ENCODE measurements at places on chromosomes 4 and X. TPM values are rescaled to one million over a fixed set of nuclear protein-coding genes. Genes with fewer than 3 reads are reported as not detected.
A peak's percentile ranks its signal among the peaks of the same experiment; 100 is the strongest.

DNA sequence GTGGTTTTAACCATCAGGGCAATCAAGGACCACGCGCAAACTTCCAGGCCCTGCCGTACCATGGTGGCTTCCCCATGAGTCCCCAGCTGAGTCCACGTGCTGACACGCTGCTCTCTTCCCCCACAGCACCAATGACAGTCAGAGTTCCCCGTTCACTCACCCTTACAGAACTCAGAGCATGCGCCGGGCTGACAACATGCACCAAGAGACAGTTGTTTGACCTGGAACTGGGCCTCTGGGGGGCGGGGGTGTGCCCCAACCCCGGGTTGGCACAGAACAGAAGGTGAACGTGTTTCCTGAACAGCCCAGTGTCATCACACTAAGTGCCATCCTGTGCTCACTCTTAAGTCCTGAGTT is 29.4 kb downstream of the IRF2 start:
- H3K4me3 ChIP-seq, result no peak overlapping the region
- peaks cover 31% of the 10 kb centered on the region for H3K4me1 ChIP-seq
- peaks cover 11% of the 10 kb centered on the region for H3K36me3 ChIP-seq
- no peaks in the 10 kb centered on the region for H3K27me3 ChIP-seq
- peak overlapping the region; percentile 25 for H3K27ac ChIP-seq
- DNase-seq, result peak; percentile 26

The SPATA18 gene
- 3.6 TPM for polyA plus RNA-seq

DNA sequence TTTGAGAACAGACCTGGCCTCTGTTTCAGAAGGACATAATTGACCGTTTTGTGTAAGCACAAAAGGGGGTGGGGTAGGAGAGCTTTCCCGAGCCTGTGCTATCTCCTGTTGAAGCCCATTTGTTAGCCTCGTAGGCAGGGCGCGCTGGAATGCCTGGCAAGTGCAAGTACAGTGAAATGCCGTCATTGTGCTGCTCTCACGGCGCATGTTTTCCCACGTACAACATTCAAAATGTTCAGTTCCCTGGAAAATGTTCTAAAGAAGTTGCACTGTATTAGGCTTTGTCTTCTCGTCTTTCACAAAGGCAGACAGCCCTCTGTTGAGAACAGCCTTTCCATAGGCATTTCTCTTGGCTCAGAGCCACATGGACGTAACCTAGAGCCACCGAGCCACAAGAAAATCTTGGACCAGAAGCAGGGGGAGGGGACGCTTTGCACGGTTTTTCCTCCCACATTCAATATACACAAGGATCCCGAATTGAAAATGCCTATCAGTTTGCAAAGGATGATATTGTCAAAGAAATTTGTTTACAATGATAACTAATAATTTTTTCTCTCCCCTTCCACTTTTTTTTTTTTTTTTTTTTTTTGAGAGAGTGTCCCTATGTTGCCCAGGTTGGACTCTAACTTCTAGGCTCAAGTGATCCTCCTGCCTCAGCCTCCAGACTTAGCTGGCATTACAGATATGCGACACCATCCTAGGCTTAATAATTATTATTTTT is 54.6 kb upstream of the RAPGEF2 start:
- H3K4me3 ChIP-seq, result no peak overlapping the region
- no peak overlapping the region for H3K27ac ChIP-seq
- H3K27me3 ChIP-seq, result no peaks in the 10 kb centered on the region

- no peak for DNase-seq
- no peak overlapping the region for H3K27ac ChIP-seq
- no peaks in the 10 kb centered on the region for H3K27me3 ChIP-seq
- H3K4me3 ChIP-seq, result no peak overlapping the region
- no peaks in the 10 kb centered on the region for H3K36me3 ChIP-seq
These were observed 13.2 kb downstream of the NEIL3 start for GRCh38 chr4:177322881-177323280.

The RAP2C gene
- polyA plus RNA-seq, result 25.2 TPM

GRCh38 chrX:47530049-47530448 is 31.0 kb upstream of the ARAF start:
- no peaks in the 10 kb centered on the region for H3K36me3 ChIP-seq
- H3K27ac ChIP-seq, result no peak overlapping the region
- H3K4me3 ChIP-seq, result no peak overlapping the region
- H3K4me1 ChIP-seq, result no peaks in the 10 kb centered on the region
- DNase-seq, result no peak

The METAP1 gene
- polyA plus RNA-seq, result 41.8 TPM

DNA sequence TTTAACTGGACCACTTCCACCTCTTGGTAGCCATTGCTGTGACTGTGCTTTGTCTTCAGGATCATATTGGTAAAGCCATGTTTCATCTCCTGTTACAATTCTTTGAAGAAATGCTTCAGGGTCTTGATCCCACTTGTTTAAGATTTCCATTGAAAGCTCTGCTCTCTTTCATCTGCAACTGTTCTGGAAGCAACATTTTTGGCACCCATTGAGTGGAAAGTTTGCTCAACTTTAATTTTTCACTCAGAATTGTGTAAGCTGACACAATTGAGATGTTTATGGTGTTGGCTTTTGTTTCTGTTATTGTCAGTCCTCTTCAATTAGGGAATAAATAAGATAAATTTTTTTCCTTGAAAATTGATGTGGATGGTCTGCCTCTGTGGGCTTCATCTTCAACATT is 237.4 kb downstream of the MAPK10 start:
- H3K36me3 ChIP-seq, result no peaks in the 10 kb centered on the region
- no peaks in the 10 kb centered on the region for H3K27me3 ChIP-seq
- no peaks in the 10 kb centered on the region for H3K4me1 ChIP-seq
- no peak overlapping the region for H3K27ac ChIP-seq
- DNase-seq, result no peak

DNA sequence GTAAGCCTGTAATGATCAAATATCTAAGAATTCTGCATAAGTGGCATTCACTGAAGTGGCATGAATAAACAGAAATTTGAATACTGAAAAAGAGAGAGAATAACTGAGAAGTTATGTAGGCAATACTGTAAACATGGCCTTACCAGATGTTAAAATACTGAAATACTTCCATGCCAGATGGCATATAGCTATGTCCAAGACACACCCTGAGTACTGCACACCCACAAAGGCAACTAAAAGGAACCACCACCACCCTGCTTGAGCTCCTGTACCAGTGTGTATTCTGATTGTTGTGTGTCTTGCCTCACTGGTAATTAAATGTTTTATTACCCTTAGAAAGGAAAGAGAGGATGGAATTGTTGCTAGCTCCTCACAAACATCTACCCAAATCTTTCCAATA is 192.1 kb downstream of the ADAMTS3 start:
- H3K4me1 ChIP-seq, result no peaks in the 10 kb centered on the region
- no peak overlapping the region for H3K4me3 ChIP-seq
- no peak overlapping the region for H3K27ac ChIP-seq
- H3K27me3 ChIP-seq, result no peaks in the 10 kb centered on the region
- DNase-seq, result no peak

DNA sequence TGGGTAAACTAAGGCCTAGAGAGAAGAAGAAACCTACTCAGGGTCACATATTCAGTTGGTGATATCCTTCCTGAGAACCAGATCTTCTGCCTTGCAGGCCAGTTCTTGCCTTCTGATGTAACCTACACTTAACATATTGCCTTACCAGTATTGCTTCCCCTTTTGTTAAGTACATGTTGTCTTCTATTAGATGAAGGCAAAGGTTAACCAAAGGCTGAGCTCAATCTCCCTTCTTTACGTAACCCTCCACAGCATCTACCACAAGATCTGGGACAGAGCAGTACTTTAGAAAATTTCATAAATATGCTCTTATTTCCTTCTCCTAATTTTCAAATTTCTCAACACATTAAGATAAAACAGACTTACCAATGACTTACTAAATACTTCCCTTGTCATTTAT is 474.4 kb downstream of the SH2D1A start:
- H3K27ac ChIP-seq, result no peak overlapping the region
- H3K27me3 ChIP-seq, result no peaks in the 10 kb centered on the region
- no peaks in the 10 kb centered on the region for H3K36me3 ChIP-seq
- no peaks in the 10 kb centered on the region for H3K4me1 ChIP-seq
- no peak overlapping the region for H3K4me3 ChIP-seq
- DNase-seq, result no peak

DNA sequence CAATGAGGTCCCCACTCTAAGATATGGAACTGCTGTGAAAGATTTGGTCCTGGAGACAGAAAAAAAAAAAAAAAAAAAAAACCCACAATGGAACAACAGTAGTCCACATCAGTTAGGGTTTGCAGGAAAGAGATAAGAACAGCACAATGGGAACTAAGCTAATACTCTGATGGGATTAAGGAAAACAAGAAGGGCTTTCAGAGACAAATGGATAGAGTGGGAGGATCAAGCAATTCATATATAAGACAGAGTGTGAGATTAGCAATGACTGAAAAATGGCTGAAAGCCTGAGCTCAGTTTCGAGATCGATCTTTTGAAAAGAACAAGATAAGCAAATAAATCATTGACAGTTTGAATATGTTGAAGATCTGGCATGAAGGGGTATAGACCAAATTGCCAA is 188.4 kb upstream of the TRPC5 start:
- H3K27me3 ChIP-seq, result no peaks in the 10 kb centered on the region
- no peaks in the 10 kb centered on the region for H3K36me3 ChIP-seq
- H3K4me1 ChIP-seq, result no peaks in the 10 kb centered on the region
- H3K4me3 ChIP-seq, result no peak overlapping the region
- no peak overlapping the region for H3K27ac ChIP-seq

DNA sequence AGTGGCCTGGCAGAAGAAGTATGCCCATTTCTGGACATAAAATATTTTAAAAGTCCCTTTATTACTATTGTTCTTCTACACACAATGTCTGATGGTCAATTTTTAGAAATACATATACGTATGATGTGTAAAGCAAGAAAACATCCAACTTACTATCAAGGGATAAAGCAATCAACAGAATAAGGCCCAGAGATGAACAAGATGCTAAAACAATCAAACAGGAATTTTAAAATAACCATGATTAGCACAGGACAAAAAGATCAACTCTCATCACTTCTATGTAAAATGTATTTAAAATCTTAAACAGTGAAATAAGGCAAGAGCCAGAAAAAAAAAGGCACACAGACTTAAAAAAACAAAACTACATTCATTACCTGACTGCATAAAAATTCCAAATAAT is 60.9 kb downstream of the MTNR1A start:
- DNase-seq, result no peak
- H3K4me3 ChIP-seq, result no peak overlapping the region
- no peaks in the 10 kb centered on the region for H3K4me1 ChIP-seq
- no peaks in the 10 kb centered on the region for H3K27me3 ChIP-seq

- no peak overlapping the region for H3K4me3 ChIP-seq
- no peak overlapping the region for H3K27ac ChIP-seq
- DNase-seq, result no peak
- no peaks in the 10 kb centered on the region for H3K4me1 ChIP-seq
- H3K27me3 ChIP-seq, result no peaks in the 10 kb centered on the region
These were observed 94.9 kb upstream of the UNC5C start for GRCh38 chr4:95643627-95644026.

- no peak overlapping the region for H3K4me3 ChIP-seq
- DNase-seq, result no peak
- H3K4me1 ChIP-seq, result no peaks in the 10 kb centered on the region
These were observed 750.5 kb upstream of the POU3F4 start for GRCh38 chrX:82757614-82758013.

GRCh38 chr4:57591073-57591472 is 480.9 kb upstream of the IGFBP7 start:
- DNase-seq, result no peak
- H3K27me3 ChIP-seq, result no peaks in the 10 kb centered on the region
- no peak overlapping the region for H3K4me3 ChIP-seq
- H3K4me1 ChIP-seq, result no peaks in the 10 kb centered on the region
- no peaks in the 10 kb centered on the region for H3K36me3 ChIP-seq
- no peak overlapping the region for H3K27ac ChIP-seq

DNA sequence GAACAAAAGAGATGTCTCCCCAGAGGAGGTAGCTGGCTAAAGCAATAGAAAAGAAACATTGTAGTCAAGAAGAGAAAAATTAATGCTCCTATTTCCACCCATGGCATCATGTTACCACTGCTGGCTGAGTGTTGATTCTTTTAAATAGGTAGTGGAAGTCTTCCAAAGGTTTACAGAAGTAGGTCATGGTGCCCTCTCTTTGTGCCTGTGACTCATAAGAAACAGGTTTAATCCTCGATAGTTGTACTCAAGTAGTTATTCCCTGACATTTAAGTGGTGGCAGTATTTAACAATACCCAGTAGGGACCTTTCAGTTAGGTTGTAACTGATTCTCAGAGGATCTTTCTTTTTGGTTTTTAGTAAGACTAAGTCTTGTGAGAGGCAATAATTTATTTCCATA is 247.8 kb downstream of the TEX13A start:
- no peaks in the 10 kb centered on the region for H3K36me3 ChIP-seq
- H3K27me3 ChIP-seq, result no peaks in the 10 kb centered on the region
- H3K27ac ChIP-seq, result no peak overlapping the region
- DNase-seq, result no peak
- no peaks in the 10 kb centered on the region for H3K4me1 ChIP-seq

The USP26 gene
- not detected for polyA plus RNA-seq

DNA sequence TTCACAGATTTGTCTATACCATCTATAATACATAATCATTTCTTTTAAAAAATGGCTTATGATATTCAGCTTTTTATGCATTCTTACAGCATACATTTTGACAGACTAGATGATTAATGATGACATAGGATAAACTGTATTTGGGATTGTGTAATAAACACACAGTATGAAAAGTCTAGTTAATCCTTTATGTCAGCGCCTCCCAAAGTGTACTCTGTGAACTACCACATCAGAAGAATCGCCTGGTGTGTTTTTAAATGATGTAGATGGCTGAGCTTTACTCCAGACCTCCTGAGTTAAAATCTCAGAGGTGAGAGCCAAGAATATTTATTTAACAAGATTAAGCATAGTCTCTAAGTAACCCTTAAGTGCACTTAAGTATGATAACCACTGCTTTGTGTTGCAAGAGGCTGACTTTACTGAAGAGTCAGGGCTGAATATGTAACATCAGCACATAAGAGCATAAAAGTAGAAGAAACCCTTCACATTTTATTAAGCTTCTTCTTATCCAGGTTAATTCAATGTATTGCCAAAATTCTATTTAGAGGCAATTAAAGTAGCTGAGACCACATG is 104.2 kb downstream of the ANK2 start:
- DNase-seq, result no peak
- no peak overlapping the region for H3K27ac ChIP-seq
- H3K36me3 ChIP-seq, result no peaks in the 10 kb centered on the region
- no peaks in the 10 kb centered on the region for H3K4me1 ChIP-seq

- no peaks in the 10 kb centered on the region for H3K36me3 ChIP-seq
- H3K4me1 ChIP-seq, result no peaks in the 10 kb centered on the region
- H3K27ac ChIP-seq, result no peak overlapping the region
- H3K4me3 ChIP-seq, result no peak overlapping the region
- DNase-seq, result no peak
These were observed 67.6 kb upstream of the TMEM150C start for GRCh38 chr4:82629238-82630000.

The GUCY1B1 gene
- 2.1 TPM for polyA plus RNA-seq

DNA sequence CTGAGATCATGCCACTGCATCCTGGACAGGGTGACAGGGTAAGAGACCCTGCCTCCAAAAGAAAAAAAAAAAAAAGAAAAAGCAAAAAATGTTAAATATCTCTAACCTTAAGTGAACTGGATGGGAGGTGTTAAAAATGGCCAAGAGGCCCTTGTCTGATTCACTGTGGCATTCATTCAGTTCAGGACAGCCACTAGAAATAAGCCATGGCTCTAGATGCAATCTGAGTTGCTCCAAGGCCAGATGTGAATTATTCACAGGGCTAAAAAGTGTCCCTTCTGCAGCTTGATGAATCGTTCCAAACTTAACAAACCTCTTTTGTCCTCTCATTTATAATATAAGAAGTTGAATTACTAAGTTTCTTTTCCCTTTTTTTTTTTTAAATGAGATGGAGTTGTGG is 63.7 kb upstream of the FBXW7 start:
- H3K4me1 ChIP-seq, result peaks cover 16% of the 10 kb centered on the region
- H3K27me3 ChIP-seq, result no peaks in the 10 kb centered on the region
- H3K4me3 ChIP-seq, result no peak overlapping the region

Data from GM12878 (cell line).